Urothelium cell line (cell line): ENCODE measurements at places on chromosomes 5 and 9.
A peak's percentile ranks its signal among the peaks of the same experiment; 100 is the strongest.

DNA sequence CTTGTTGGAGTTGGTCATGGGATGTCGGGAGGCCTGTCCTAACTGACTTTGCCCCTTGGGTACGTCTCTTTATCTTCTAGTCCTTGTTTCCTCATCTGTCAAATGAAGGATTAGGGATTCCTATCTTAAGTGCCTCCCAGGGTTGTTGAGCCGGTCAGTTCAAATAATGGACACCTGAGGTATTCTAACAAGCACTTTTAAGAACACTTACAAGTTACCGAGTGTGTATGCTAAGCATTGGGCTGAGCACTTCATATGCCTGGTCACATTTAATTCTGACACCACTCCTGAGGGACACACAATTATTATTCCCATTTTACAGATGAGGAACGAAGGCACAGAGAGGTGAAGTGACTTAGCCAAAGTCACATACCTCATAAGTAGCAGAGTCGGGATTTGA is 37.1 kb downstream of the CAMK2A start:
- DNase-seq = no peak

- no peak for DNase-seq
These were observed 42.6 kb downstream of the ADAMTSL1 start for GRCh38 chr9:18516514-18516913.

DNA sequence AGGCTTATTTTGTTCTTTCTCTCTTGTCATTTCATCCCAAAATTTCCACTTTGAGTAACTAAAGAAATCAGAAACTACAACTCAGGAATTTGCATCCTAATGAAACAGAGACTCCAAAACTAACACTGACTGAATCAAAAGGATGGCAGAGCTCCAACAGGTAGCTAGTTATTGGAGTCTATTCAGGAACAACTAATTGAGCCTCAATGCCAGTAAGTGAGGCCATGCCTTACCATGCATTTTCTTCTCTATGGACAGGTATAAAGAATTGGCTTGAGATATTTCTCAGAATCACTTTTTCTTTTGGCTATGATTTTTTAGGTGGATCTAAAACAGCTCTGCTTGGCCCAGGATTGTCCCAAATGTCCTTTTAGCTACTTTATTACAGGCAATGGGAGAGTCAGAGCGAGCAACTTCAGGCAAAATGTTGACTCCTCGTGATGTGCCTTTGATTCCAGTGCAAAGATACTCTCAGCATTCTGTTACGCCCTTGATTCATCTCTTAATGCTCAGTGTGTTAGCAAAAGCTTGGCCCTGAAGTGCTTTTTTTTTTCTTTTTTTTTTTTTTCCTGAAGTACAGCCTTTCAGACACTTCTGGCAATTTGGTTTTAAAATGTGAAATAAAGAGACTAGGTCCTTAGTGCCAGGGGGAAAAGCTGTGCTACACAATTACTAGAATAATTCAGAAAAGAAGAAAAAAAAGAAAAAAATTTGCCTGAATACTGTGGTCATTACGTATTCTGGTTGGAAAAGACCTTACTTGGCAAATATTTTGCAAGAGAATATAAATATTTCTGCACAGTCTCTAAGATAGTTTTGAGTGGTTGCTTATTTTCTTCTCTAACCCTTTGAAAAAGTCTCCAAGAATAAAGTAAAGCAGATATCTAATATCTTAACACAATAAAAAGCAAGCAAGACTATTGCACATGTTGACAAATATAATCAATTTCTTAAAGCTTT is 423.7 kb downstream of the ANXA1 start:
- DNase-seq = no peak

- peak; percentile 61 for DNase-seq
These were observed 51.3 kb downstream of the ARHGEF37 start for GRCh38 chr5:149632311-149633251.

DNA sequence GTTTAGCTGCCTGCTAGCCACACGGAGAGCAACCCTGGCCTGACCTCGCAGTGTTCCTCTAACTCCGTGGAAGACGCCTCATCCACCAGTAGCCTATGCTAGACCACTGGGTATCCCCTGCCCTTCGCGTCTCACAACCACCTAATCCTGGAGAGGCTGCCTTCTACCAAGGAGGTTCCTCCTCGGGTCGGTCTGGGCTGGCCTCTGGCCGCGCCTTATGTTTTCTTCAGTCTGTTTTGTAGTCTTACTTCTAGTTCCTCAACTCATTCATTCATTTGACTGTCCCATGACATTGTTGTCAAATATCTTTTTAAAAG is 1.6 kb upstream of the TPM2 start:
- no peak for DNase-seq

DNA sequence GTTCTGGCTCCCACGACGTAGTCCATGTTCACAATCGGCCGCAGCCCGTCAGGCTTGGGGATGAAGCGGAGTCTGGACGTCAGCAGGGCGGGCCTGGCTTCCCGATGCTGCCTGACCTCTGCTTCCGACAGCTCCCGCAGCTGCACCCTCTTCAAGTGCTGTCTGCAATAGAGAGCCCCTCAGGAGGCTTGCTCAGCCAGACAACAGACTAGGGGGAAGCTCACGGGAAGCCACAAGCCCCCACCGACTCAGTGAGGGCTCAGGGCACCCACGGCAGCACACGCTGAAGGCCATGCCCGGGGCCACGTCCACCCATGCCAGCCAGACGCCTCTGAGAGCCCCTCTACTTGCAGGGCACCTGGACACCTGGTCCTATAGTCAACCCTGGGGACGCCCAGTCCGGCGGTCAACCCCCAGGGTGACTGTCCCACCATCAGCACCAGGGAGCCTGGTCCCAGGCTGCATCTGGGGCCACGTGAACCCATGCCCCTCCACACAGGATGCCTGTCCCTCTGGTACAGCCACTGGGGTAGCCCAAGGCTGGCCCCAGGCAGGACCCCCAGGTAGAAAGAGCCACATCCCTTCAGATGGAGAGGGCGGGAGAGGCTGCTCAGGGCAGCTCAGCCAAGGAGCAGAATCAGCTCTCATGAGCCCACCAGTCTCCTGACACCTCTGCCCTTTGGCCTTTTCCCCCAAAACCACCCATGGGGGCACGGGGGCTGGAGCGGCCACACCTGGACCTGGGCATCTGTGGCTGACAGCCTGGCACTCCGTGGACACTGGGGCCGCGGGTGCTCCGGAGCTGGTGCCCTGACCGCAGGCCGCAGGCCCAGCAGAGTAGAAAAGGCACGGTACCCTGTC is 14.5 kb downstream of the TERT start:
- DNase-seq = no peak

DNA sequence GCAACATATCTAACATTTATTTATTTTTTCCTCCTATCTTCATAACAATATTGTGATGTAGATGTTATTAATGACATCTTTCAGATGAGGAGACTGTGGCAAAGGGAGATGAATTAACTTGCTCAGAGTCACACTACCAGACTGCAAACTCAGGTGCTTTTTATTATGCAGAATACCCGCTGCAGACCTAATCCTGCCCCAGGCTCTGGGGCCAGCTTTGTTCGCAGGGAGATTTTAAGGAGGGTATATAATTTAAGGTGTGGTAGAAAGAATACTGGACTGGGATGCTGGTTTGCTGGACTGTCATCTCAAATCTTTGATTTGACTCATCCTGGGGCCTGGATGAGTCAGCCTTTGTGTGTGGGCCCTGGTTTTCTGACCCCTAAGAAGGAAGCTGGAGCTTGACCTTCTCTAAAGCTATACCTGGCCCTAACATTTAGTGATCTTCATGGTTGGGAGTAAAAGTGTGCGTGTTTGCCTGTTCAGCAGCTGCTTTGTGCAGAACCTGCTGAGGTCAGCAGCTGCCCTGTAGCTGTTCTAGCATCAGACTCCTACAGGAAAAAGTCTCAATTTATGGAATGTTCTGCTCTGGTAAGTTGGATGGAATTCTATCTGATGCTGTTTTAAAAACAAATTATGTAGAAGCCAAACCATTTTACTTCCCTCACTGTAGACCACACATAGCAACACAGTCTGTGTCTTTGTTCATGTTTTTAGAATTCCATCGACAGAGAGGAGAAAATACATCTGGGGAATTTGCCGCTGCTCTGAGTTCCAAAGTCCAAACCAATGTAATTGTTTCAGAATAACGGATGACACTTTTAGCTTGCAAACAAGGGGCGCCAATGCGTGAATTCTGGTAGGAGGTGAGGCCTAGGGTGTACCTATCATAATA is 4.5 kb downstream of the SLC36A1 start:
- peak; percentile 17 for DNase-seq

DNA sequence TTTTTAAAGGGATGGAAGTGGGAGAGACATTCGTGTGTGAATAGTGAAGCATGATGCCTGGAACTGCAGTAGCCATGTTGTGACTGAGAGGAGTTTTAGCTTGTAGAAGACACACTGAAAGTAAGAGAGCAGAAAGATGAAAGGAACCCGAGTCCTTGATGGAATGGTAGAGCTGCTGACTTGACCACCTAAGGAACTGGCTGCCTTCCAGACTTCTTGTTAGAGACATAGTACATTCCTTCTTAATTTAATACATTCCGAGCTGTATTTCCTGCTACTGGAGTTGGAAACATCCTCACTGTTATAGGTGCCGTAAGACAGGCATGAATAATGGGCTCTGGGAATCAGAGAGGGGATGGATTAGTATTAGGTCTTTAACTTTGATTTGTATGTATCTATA is 7.4 kb downstream of the CER1 start:
- peak; percentile 3 for DNase-seq

DNA sequence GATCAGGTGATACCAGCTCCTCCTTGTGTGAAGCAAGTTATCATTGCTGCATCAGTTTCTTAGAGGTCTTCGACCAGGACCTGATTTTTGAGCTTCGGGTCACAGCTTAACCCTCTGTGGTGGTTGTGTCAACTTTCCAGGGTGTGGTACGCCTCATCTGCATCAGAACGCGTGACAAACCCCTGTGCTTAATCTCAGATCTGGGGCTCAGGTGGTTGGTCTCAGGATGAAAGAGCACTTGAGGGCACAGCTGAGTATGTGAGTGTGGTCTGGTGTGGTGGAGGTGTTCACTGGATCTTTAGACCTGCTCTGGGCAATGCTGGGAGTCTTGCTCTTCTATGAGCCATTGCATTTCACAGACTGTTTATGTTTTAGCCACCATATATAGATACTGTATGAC is 64.1 kb downstream of the OSTF1 start:
- no peak for DNase-seq

GRCh38 chr5:1449081-1449630 is 3.9 kb upstream of the SLC6A3 start:
- DNase-seq = no peak

GRCh38 chr5:72301557-72301956 is 18.5 kb downstream of the MRPS27 start:
- DNase-seq = no peak

- peak; percentile 30 for DNase-seq
These were observed 189.8 kb downstream of the ARHGAP26 start for GRCh38 chr5:142959683-142960657.

- no peak for DNase-seq
These were observed 18.5 kb downstream of the TMC1 start for GRCh38 chr9:72539824-72540347.

DNA sequence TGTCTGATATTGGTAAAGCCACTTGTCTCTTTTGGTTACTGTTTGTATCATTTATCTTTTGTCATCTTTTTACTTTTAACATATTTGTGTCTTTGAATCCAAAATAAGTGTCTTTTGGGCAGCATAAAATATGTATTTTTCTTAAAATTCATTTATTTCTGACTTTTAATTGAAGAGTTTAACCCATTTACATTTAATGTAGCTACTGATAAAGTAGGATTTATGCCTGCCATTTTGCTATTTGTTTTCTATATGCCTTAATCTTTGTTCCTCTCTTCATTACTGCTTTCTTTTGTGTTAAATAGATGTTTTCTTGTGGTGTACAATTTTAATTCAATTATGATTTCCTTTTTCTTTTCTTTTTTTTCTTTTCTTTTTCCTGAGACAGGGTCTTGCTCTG is 60.9 kb downstream of the ESM1 start:
- DNase-seq = no peak
